Peyer's patch (tissue), 4 donors: ENCODE measurements at places on chromosomes 12 and 14.

DNA sequence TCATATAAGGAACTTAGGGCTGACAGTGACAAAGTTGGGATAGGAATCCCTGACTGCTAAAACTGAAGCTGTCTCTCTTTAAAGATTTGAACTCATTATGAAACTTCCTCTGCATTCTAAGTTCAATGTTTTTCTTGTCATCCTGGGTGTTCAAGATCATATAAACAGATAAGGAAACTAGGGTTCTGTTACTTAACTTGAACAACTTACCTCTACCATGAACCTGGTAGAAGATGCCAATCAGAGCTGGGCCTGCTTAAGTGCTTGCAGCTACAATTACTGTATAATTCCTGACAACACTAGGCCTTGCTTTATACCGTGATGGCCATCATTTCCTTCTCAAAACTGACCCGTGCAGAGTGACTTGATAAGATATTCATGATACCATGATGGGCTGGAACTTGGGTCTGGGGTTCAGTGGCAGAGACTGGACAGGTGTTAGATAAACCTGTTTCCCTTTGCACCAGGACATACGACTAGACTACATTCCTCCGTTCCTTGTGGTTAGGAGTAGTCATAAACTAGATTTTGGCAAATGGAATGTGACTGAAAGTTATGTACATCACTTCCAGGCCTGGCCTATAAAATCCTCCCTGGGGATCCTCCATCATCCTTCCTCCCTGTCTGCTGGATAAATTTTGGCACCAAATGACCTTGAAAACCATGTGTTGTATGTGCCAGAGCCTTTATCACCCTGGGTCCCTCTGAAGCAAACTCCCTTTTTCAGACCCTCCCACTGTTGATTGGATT is 172.2 kb upstream of the PRICKLE1 start:
- H3K27me3 ChIP-seq, result no peaks in the 10 kb centered on the region
- no peak for DNase-seq

DNA sequence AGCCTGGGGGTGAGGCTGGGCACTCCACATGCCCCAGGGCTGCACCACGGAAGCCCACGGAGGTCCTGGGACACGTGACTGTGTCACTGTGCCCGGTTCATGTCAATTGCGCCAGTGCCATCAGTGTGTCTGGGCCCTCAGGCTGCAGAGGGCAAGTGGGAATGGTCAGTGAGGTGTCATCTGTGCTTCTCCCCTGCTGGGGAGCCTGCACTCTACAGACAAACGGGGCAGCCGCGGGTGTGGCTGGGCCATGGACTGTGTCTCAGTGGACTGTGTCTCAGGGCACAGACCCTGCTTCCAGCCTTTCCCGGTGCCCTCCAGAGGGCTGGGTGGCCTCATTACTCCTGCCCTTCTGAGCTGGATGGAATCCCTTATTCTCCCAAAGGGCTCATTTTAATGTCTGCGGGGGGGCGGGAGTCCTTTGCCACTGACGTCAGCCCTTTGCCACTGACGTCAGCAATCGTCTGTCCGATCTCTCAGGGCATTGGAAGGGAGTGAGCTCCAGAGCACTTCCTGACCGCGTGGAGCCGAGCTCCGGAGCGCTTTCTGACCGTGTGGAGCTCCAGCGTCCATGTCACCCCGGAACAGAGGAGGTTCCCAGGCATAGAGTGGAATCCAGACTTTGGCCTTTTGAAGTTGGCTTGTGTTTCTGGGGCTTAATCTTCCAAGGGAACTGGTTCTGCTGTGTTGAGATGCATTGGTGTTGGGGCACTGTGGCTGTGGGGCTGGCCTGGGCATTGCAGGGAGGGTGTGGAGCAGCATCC is 72.4 kb downstream of the ADGRD1 start:
- H3K4me3 ChIP-seq, result no peak overlapping the region
- H3K4me1 ChIP-seq, result no peaks in the 10 kb centered on the region
- no peaks in the 10 kb centered on the region for H3K36me3 ChIP-seq
- H3K27me3 ChIP-seq, result no peaks in the 10 kb centered on the region
- H3K27ac ChIP-seq, result no peak overlapping the region

DNA sequence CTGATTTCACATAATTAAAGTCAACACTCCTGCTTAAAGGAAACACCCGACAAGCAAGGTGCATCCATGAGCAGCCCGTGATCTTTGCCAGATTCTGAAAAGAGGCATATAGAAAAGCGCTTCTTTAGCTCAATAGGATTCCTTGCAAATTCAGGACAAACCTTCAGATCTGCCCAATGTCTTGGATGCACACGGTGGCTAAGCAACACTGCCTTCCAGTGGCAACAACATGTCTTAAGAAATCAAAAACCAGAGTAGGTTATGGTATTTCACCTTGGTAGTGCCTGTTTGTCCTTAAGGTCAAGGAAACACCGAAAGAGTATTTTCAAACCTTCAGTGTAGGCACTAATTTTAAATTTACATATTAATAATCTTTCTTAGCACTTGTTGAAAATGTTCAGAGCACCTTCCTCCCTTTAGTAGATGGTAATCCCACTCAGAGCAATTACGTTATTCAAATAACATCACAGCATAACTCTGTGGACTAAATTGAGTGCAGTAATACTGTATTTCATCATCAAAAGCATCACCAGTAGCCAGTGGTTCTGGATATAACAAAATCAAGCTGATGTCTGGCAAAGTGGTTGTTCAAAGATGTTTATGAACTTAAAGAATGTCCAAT is 58.0 kb upstream of the CDKN3 start:
- no peak for DNase-seq
- H3K36me3 ChIP-seq, result no peaks in the 10 kb centered on the region
- H3K4me1 ChIP-seq, result no peaks in the 10 kb centered on the region
- no peak overlapping the region for H3K27ac ChIP-seq

GRCh38 chr12:130026608-130027176 is 122.9 kb upstream of the TMEM132D start:
- no peak overlapping the region for H3K27ac ChIP-seq
- DNase-seq, result no peak
- no peaks in the 10 kb centered on the region for H3K27me3 ChIP-seq
- no peak overlapping the region for H3K4me3 ChIP-seq

GRCh38 chr12:66692170-66692569 is 13.3 kb upstream of the GRIP1 start:
- no peak overlapping the region for H3K27ac ChIP-seq
- no peak for DNase-seq
- no peaks in the 10 kb centered on the region for H3K27me3 ChIP-seq
- no peaks in the 10 kb centered on the region for H3K36me3 ChIP-seq

DNA sequence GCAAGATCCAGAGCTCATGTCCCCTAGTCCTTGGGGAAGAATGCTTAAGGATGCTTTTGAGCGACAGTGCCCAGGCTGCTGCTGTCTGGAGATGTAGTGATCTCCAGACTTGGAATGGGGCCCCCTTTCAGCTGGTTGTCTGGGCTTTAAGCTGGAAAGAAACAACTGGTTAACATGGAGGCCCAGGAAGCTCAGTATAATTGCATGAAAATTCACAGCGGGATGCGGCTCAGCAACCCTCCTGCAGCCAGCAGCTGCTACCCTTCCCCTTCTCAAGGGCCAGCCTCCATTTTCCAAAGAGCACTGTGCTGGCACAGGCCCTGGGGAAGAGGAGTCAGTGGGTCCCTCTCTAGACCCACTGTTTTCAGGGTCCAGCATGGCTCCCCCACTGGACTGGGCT is 26.3 kb downstream of the RAB35 start:
- DNase-seq, result no peak
- H3K27me3 ChIP-seq, result no peaks in the 10 kb centered on the region
- H3K4me1 ChIP-seq, result peaks cover 14% of the 10 kb centered on the region
- H3K27ac ChIP-seq, result no peak overlapping the region
- no peak overlapping the region for H3K4me3 ChIP-seq

GRCh38 chr14:91228112-91229004 is 16.1 kb downstream of the GPR68 start:
- H3K36me3 ChIP-seq, result no peaks in the 10 kb centered on the region
- peak; percentile 65 for DNase-seq
- no peaks in the 10 kb centered on the region for H3K27me3 ChIP-seq
- peaks cover 30% of the 10 kb centered on the region for H3K4me1 ChIP-seq
- no peak overlapping the region for H3K4me3 ChIP-seq
- peak overlapping the region; percentile 50 for H3K27ac ChIP-seq

DNA sequence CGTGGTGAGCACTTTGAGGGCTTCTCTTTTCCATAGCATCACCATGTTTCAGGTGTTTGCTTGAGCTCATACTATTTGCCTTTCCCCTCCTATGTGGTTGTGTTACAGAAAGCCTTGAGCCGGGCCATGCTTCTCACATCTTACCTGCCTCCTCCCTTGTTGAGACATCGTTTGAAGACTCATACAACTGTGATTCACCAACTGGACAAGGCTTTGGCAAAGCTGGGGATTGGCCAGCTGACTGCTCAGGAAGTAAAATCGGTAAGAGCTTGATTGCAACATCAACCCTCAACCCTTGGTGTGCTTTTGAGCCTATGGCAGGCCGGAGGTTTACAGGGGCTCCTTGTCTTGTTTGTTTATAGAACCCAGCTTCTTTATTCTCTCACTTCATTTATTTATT is 8.1 kb downstream of the LETMD1 start:
- H3K4me3 ChIP-seq, result no peak overlapping the region
- H3K4me1 ChIP-seq, result no peaks in the 10 kb centered on the region
- no peak for DNase-seq
- H3K27ac ChIP-seq, result no peak overlapping the region
- no peaks in the 10 kb centered on the region for H3K27me3 ChIP-seq

- no peaks in the 10 kb centered on the region for H3K27me3 ChIP-seq
- no peaks in the 10 kb centered on the region for H3K36me3 ChIP-seq
- no peak overlapping the region for H3K27ac ChIP-seq
Observed at GRCh38 chr12:88391556-88391955, 188.7 kb downstream of the KITLG start.

- H3K4me1 ChIP-seq, result peaks cover 16% of the 10 kb centered on the region
- peak overlapping the region; percentile 61 for H3K27ac ChIP-seq
- H3K4me3 ChIP-seq, result no peak overlapping the region
- no peak for DNase-seq
Observed at GRCh38 chr14:89164168-89165073, 252.6 kb downstream of the FOXN3 start.

GRCh38 chr14:30638926-30639325 is 16.8 kb downstream of the SCFD1 start:
- peaks cover 27% of the 10 kb centered on the region for H3K36me3 ChIP-seq
- no peak overlapping the region for H3K4me3 ChIP-seq
- no peaks in the 10 kb centered on the region for H3K4me1 ChIP-seq
- no peaks in the 10 kb centered on the region for H3K27me3 ChIP-seq
- no peak for DNase-seq
- no peak overlapping the region for H3K27ac ChIP-seq

DNA sequence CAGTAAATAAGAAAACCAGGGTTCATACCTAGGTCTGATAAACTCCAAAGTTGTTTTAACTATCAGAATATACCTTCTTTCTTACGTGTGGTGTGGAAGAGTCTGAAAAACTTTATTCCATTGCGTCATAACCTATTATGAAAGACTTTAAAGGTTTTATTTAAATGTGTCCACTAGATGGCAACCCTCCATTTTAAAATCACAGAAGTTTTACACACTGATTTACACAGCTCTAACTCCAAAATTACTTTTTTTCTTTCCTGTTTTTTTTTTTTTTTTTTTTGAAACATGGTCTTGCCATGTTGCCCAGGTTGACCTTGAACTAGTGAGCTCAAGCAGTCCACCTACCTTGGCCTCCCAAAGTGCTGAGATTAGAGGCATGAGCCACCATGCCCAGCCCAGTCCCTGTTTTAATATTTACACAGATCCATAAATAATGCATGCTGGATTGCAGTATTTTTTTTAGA is 17.3 kb upstream of the TMPRSS12 start:
- H3K27ac ChIP-seq, result no peak overlapping the region
- no peak for DNase-seq

DNA sequence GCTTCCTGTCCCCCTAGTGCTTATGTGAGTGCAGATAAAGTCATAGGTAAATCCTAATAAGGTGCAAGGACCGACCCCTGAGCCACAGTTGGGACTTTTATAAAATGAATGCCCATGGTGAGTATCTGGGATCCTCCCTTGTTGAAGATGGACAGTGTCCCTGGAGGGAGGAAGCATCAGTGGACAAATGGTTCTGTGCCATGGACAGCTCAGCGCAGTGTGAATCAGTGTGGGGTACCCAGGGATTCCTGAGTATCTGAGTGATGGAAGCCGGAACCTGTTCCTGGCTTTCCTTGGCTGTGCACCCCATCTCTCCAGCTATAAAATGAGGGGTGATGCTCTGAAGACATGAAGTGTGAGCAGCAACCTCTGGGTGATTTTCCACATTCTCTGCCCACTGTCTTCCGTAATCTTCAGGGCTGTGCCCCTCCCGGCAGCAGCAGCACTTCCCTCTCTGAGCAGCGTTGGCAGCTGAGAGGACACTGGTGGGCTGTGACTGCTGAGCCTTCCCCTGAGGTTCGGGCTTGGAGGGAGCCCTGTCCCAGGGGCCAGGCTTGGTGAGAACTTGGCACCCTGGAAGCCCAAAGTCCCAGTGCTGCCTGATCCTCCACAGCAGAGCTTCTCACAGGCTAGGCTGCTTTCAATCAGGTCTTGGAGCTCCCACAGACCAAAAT is 25.0 kb downstream of the VCPKMT start:
- no peak for DNase-seq
- no peaks in the 10 kb centered on the region for H3K27me3 ChIP-seq
- H3K4me1 ChIP-seq, result no peaks in the 10 kb centered on the region
- H3K36me3 ChIP-seq, result no peaks in the 10 kb centered on the region

- H3K36me3 ChIP-seq, result no peaks in the 10 kb centered on the region
- peaks cover 37% of the 10 kb centered on the region for H3K4me1 ChIP-seq
- no peak within 1 kb of the TSS for H3K27ac ChIP-seq
- peak; percentile 58 for DNase-seq
- H3K4me3 ChIP-seq, result peak within 1 kb of the TSS; percentile 19
Observed at GRCh38 chr12:131827961-131828534, at the start of gene MMP17. MMP17 (plus strand) TSS chr12:131828393; CDS start chr12:131828495, 102 bp downstream.

GRCh38 chr12:104466709-104467345 is 10.1 kb downstream of the CHST11 start:
- no peaks in the 10 kb centered on the region for H3K27me3 ChIP-seq
- no peaks in the 10 kb centered on the region for H3K36me3 ChIP-seq
- peak overlapping the region; percentile 18 for H3K27ac ChIP-seq
- peaks cover 29% of the 10 kb centered on the region for H3K4me1 ChIP-seq
- H3K4me3 ChIP-seq, result no peak overlapping the region

GRCh38 chr12:29921307-29921706 is 137.6 kb upstream of the TMTC1 start:
- H3K27ac ChIP-seq, result no peak overlapping the region
- no peak for DNase-seq
- H3K27me3 ChIP-seq, result no peaks in the 10 kb centered on the region
- H3K4me1 ChIP-seq, result no peaks in the 10 kb centered on the region
- H3K4me3 ChIP-seq, result no peak overlapping the region

- H3K4me3 ChIP-seq, result peak within 1 kb of the TSS; percentile 66
- H3K36me3 ChIP-seq, result no peaks in the 10 kb centered on the region
- H3K4me1 ChIP-seq, result peaks cover 4% of the 10 kb centered on the region
- DNase-seq, result no peak
- peak within 1 kb of the TSS; percentile 95 for H3K27ac ChIP-seq
- no peaks in the 10 kb centered on the region for H3K27me3 ChIP-seq
Observed at GRCh38 chr12:120116441-120116791, at the start of gene RAB35. RAB35 (minus strand) TSS chr12:120116753; CDS start chr12:120116650, 103 bp downstream.
